Activated CD8-positive, alpha-beta memory T cell treated with anti-CD3 and anti-CD28 coated beads for 48 hours (primary cell): ENCODE measurements at places on chromosomes 7 and 10.

GRCh38 chr7:7742223-7742622 lies 23.8 kb upstream of the RPA3 start:
- DNase-seq, result no peak

DNA sequence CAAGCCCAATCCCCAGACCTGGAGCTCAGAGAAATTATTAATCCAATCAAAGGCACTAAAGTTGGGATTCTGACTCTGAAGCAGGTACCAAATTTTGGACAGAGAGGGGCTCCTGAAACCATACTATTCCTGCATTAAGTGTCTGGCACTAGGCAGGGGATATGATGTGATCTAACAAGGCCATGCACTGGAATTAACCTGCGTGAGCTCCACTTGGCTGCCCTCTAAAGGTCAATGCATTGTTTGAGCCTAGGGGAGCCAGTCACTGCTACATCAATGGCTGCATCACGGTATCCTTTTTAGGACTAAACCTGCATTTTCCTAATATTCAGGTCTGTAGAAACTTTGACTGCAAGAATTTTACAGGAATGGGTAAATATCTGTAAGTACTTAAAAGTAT lies 42.1 kb downstream of the ST8SIA6 start:
- no peak for DNase-seq

DNA sequence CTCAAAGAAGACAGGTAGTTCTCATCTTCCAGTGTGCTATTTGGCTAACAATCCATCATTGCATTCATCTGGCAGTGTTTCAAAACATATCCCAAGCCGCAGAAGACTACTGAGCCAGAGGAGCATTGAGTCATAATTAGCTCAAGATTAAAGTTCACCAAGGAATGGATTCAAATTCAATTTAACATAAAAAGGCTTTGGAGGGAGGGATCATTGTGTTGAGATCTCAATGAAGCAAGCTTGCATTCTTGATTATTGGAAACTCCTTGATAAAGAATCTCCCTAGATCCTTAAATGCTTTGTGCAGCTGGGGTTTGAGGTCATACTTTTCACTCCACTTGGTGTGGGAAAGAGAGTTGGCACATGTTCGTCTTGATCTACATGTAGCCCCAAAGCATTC lies 142.8 kb upstream of the SEMA3A start:
- DNase-seq, result no peak

GRCh38 chr10:42488416-42488815 lies 150.0 kb downstream of the ZNF33B start:
- DNase-seq, result no peak

DNA sequence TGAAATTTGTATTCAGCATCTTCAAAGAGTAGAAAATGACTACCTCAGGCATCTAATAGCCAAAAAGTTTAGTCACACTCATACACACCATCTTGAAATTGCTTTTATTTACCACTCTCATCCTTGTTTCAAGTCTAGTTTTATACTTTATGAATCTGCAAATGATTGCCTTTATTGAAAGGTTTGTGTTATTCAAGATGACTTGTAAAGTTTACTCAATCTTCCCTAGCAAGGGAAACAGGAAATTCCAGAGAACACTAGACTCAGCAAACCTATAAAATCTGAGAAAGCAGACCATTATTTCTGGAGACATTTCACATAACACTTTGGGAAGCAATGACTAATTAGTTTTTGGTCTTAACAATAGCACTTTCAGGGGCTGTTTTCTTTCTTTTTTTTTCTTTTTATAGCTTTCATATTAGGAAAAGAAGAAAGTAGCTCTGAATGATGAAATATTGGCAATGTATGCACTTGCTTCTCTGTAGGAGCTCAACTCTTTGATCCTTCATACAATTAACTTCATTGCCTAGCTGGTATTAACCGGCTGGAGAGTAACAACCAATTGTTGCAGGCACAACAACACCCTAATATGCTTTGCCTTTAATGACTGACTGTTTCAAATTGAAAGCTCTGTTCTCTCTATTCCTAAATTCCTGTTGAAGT lies 68.9 kb upstream of the HDAC9 start:
- no peak for DNase-seq

DNA sequence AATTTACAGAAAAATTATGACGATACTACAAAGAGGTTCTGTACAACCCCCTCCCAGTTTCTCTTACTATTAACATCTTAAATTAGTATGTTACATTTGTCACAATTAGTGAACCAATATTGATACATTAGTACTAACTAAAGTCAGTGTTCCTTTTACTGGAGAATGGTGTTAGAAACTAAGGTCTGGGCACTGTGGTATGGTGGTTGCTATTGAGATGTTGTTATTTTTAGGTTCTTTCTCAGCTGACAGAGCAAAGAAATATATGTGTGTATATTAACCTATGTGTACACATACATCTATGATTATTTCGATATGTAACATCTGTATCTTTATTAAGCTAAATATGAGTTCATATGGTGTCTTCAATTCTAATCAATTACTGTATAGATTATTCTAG lies 11.7 kb upstream of the CFTR start:
- DNase-seq, result no peak

DNA sequence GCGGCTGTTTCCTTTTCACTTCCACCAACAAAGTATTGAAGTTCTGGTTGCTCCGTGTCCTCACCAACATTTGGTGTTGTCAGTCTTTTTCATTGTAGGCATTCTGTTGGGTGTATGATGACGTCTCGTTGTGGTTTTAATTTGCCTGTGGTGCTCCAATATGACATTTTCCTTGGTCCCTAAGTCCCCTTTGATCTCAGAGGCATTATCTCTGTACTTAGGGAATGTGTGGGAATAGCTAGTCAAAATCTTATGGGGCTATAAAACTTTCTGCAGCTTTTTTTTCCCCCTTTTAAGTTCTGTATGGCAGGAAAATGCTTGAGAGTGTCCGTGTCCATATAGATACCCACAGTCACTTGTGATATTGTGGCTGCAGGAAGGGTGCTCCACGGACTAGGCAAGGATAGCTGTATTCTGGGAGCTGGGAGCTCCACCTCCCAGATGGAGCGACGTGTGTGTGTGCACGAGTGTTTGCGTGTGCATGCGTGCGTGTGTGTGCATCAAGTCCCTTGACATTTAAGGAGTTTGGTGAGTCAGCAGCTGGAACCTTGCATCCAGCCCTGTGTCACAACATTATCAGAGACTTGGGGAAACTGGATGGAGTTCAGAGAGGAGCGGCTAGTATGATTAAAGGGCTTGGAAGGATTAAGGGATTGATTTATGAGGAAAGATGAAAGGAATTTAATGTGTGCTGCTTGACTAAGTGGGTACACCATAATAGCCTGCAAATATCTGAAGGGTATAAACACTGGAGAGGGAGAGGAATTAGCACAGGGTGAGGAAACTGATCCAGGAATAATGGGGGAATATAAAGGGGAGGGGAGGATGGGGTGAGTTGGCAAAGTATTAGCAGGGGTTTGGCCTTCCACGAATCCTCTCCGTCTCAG lies 66.8 kb downstream of the LRMDA start:
- no peak for DNase-seq

DNA sequence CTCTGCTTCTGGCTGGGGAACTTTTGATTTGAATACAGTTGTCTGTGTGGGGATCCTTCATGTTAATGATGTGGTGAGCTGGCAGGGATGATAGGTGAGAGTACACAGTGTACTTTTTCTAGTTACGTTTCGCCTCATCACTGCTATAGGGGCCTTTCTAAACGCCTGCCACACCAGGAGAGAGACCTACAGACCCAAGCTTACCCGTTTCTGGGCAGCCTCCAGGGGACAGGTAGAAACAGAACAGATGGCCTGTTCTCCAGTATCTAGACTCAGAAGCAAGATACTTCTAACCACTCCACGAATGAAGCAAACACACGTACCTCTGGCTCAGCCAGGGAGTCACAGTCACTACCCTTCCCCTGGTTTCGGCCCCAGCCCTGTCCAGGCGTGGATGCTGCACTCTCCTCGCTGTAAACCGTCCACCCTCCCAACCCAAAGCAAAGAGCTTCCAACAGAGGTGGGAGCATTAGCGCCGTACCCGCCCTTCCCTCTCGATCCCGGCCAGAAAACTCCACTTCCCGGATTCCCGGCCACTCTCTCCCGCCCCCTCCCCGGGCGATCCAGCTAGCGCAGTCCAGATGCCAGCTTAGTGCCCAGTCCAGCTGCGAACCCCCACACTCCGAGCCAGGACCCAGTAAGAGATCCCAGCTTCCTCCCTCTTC lies 1.2 kb downstream of the CCDC6 start:
- DNase-seq, result peak; percentile 19

GRCh38 chr10:340646-341045 lies 205.4 kb downstream of the ZMYND11 start:
- DNase-seq, result no peak

GRCh38 chr10:93266858-93267257 lies 193.2 kb downstream of the CYP26A1 start:
- DNase-seq, result no peak

DNA sequence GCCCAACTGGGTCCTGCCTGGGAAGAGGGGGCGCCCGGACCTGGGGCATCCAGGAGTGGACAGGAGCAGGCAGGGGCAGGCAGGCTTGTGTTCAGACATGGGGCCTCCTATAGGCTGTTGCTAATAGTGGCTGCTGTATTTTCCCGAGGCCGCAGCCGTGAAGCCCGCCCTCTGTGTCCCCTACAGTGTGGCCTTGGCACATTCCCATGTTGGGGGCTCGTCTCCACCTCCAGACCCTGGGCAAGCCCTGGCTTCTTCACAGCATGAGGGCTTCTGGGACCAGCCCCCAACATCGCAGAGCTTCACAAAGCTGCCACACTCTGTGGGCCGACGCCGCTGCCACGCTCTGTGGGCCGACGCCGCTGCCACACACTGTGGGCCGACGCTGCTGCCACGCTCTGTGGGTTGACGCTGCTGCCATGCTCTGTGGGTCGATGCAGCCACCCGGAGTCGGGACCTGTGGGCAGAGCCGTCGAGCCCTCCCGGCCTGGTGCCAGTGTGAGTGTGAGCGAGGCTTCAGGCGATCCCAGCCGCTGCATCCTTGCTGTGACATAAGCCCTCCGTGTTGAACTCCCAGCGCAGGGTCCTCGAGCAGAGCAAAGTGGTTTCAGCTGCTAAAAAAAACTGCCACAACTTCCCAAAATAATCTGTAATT lies 109.0 kb downstream of the INPP5A start:
- no peak for DNase-seq

GRCh38 chr10:29239569-29240472 lies 49.0 kb upstream of the LYZL1 start:
- DNase-seq, result no peak

DNA sequence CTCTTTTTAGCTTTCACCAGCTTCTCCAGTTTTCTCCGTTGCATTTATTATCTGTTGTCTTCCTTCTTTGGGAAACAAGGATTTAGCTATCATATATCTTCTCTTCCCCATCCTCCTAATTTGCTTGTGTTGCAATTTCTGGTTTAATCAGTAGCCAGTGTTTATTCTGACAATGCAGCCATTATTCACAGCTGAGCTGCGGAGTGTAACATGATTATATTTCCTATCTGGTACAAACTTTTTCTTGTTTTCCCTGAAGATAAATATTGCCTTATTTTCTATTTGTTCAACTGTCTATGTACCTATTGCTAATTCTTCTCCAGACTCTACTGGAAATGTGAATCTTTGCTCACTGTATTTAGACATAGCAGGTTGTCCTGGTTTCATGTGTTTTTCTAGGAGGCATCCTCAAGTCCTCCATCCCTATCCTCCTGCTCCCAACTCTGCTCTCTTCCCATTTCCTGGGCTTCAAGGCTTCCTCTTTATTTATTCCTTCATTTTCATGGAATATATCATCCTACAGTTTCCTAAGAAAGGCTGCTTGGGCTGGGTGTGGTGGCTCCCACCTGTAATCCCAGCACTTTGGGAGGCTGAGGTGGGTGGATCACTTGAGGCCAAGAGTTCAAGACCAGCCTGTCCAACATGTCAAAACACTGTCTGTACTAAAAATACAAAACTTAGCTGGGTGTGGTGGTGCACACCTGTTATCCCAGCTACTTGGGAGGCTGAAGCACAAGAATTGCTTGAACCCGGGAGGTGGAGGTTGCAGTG lies 72.4 kb upstream of the KDM7A start:
- no peak for DNase-seq

GRCh38 chr7:36775061-36775620 lies 50.8 kb upstream of the AOAH start:
- no peak for DNase-seq

- DNase-seq, result no peak
Measured at GRCh38 chr7:77532247-77532646, 4.8 kb upstream of the PTPN12 start.

GRCh38 chr7:138024765-138025164 lies 22.9 kb upstream of the CREB3L2 start:
- no peak for DNase-seq

DNA sequence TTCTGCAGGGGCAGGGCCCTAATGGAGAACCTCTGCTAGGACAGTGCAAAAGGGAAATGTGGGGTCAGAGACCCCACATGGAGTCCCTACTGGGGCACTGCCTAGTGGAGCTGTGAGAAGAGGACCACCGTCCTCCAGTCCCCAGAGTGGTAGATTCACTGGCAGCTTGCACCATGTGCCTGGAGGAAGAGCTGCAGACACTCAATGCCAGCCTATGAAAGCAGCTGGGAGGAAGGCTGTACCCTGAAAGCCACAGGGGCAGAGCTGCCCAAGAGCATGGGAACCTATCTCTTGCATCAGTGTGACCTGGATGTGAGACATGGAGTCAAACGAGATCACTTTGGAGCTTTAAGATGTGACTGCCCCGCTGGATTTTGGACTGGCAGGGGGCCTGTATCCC lies 20.3 kb upstream of the GNAT3 start:
- no peak for DNase-seq
